ENCODE measurements at places on chromosomes 11 and 22.

GRCh38 chr11:128492461-128492860 lies 94.9 kb downstream of the ETS1 start:
- DNase-seq, result no peak

DNA sequence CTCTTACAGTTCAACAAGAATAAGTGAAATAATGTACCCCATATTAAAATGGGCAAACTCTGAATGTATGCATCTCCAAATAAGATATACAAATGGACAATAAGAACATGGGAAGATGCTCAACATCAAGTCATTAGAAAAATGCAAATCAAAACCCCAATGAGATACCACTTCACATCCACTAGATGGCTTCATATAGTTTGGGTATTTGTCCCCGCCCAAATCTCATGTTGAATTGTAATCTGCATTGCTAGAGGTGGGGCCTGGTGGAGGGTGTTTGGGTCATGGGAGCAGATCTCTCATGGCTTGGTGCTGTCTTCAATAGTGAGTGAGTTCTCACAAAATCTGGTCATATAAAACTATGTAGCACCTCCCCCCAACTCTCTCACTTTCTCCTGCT lies 5.7 kb downstream of the MPZL2 start:
- DNase-seq, result peak; percentile 39

GRCh38 chr11:27858866-27859265 lies 158.6 kb upstream of the BDNF start:
- no peak for DNase-seq

DNA sequence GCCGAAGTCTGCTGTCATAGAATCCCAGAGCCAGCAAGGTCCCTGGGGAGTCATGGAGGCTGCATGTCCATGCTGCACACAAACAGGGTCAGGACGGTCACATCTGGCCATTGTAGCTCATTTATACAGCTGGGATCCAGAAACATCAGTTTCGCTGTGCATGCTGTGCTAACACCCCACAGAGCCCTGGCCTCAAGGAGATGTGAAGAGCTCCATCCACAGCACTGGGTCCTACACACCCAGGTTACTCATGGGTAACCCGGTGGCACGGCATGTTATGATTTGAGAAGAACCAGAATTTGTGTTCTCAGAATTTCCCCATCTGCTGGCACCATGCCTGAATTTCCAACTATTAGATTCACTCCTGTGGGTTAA lies 146.3 kb upstream of the ARHGAP20 start:
- DNase-seq, result no peak

DNA sequence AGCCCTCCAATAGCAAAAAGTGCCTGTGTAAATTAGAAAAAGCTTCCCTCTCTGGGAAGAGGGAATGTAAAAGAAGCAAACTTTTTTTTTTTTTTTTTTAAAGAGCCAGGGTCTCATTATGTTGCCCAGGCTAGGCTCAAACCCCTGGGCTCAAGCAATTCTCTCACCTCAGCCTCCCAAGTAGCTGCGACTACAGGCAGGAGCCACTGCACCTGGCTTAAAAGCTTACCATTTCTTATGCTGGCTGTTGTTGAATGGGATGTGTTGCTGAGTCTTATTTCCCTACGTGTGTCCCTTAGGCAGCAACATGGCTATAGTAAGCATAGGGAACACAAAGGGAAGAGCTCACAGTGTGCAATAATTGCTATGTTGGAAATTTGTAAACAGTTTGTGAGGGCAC lies 225.5 kb upstream of the CCDC90B start:
- peak; percentile 37 for DNase-seq

DNA sequence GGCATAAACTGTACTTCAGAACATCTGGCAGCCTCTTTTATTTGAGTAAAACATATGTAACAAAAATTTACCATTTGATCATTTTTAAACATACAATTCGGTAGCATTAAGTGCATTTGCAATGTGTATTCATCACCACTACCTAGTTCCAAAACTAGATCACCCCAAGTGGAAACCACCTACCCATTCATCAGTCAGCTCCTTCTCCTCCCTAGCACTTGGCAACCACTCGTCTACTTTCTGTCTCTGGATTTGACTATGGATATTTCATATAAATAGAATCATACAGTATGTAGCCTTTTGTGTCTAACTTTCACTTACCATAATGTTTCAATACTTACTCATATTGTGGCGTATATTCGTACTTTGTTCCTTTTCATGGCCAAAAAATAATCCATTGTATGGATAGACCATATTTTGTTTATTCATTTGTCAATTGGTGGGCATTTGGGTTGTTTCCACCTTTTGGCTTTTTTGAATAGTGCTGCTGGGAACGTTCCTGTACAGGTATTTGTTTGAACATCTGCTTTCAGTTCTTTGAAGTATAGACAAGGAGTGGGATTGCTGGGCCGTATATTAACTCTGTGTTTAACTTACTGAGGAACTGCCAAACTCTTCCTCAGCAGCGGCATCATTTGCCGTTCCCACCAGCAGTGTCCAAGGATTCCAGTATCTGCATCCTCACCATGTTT lies 27.2 kb upstream of the ADORA2A start:
- no peak for DNase-seq

DNA sequence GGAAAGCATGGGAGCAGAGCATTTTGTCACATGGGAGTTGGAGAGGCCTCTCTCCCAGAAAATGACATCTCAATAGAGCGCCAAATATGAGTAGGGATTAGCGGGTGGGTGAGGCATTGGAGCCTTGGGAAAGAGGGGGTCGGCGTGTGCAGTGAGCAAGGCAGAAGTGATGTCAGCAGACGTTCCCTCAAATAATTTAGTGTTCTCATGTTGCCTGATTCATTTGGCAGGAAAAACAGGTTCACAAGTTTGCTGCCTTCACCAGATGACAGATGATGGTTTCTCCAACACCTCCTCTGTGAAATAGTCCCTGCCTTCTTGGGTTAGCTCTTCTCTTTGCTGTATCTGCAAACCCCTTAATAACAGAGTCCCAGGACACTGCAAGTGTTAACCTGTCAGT lies 118.5 kb upstream of the ARHGAP20 start:
- no peak for DNase-seq

GRCh38 chr11:13983081-13983751 lies 20.7 kb downstream of the SPON1 start:
- no peak for DNase-seq

DNA sequence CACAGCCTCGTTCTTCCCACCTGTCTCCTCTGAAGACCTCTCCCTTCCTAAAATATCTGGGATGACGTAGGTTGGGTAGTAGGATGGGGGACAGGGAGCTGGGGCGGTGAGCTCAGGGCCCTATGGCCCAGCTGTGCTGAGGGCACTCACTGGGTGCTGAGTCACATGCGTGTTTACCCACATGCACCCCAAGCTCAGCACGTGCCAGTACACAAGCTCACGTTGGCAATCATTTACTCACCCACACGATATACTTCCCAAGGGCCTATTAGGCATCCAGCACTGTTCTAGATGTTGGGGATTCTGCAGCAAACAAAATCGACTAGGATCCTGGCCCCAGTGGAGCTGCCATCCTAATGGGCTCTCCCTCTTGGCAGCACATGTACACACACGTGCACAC lies 28.7 kb downstream of the ARAP1 start:
- no peak for DNase-seq

DNA sequence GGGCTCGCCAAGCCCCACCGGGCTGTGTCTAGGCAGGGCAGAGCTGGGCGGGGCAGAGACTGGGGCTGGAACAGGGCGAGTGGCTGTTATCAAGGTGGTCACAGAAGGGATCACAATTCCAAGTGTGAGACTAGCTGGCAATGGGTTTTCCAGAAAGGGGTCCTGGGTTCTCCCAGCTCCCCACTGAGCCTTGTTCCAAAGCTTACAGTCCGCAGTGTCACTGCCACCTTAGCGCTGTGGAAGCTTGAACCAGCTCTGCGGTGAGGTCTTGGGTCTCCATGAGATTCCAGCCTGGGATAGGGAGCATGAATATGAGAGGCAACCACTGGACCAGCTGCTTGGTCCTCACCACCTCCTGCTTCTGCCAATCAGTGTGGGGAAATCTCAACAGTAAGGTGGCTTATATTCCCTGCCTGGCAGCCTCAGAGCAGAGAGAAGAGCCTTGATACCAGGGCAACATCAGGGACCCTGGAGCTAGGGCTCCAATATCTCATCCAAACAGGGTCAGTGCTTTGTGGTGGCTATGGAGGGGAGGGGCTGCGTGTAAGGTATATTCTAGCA lies 831 bp downstream of the CD44 start:
- DNase-seq, result no peak

DNA sequence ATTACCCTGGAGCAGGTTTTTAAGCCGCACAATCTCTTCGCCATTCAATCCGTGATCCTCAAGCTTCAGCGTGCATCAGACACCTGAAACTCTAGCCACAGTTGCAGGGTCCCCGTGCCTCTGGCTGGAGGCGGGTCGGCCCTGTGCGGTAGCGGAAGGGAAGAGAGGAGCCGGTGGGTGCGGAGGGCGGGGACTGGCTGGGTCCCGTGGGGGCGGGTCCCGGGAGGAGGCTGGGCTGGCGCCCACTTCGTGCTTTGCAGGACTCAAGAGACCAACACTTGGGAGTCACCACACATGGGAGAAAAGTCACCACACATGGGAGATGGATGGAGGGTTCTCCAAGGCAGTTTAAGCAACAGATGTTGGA lies 772 bp downstream of the C22orf15 start:
- peak; percentile 74 for DNase-seq

DNA sequence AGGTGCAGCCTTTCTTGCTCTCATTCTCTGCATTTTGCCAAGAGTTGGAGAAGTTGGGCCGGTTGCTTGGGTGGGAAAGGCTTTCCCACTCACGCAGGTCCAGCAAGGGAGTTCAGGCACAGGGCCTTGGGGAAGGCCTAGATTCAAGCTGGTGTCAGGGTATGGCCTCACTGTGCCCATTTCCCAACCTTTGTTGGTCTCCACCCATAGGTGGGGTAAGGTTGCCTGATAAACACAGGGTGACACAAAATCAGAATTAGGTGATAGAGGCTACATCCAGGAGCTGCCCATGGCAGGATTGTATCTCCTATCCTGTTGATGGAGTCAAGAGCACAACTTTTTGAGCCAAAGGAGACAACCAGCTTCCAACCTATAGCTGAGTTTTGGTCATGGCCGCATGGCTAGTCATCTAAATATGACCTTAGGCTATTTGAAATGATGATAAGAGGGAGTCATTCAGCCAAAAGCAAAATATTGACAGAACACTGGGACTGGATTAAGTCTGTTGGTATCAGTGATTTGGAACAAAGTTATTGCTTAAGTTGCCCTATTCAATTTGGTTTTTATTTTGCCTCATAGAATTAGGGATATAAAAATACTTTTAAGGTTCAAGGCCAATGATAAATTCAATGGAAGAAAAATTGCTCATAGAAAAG lies 20.9 kb downstream of the CAT start:
- no peak for DNase-seq

DNA sequence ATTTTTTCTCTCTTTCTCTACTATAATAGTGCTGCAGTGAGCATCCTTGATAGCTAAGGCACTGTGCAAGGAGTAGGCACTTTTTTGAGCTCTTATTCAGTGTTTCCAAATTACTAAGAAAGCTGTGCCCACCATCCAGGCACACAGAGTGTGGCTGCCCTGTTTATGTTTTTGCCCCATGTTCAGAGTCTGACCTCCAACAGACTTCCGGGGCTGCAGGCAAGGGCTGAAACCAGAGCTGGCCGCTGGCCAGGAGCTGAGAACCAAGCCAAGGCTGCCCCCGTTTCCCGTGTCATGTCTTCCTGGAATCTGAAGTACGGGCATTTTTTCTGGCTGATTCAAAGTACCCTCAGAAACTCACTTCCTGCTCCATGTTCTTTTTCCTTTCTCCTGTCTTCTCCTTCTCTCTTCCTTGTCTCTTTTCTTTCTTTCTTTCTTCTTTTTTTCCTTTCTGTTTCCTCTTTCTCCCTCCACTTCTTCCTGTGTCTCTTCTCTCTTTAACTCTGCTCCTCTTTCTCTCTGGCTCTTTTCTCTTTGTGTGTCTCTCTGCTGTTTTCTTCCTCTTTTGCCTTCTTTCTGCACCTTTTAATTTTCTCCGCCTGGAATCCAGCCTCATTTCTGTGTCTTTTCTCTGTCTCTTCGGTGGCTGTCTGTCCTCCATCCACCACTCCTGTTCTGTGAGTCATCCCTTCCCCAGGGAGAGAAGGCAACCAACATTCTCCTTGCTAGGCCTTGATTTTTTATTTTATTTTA lies 17.0 kb upstream of the KCTD14 start:
- DNase-seq, result peak; percentile 81

DNA sequence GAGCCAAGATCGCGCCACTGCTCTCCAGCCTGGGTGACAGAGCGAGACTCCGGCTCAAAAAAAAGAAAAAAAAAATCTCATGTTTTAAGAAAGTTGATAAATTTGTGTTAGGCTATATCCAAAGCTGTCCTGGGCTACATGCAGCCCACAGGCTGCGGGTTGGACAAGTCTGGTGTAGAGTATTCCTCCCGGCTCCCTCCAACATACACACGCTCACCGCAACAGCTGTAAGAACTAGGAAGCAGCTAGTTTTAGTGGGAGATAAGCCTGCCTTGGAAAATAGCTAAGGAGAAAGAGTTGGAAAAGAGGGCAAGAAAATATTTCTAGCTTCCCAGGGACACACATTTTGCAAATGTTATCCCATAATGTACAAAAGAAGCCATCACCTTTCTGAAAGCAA lies 46.6 kb downstream of the CELF1 start:
- no peak for DNase-seq

GRCh38 chr11:122190768-122191167 lies 74.8 kb upstream of the BLID start:
- DNase-seq, result no peak

GRCh38 chr11:58938398-58938797 lies 890 bp upstream of the GLYATL1 start:
- no peak for DNase-seq

- DNase-seq, result no peak
These were observed 4.6 kb downstream of the ATF4 start for GRCh38 chr22:39524753-39525657.

DNA sequence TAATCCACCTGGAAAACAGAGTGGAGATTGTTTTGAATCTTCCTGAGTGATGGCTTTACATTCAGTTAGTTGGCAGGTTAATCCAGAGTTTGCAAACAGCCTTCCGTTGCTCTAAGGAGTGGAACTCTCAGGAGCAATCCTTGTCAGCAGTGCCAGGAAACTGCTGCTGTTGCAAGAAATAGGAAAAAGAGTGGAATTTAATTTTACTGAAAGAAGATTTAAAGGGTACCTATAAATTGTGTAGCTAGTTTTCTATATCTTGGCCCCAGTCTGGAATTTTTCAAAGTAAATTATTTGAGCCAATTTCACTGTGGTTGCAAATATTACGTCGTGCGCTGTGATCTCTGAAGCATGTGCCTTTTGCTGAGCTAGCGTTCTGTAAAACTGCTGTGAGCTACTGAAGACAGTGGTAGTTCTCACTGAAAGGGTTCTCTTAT lies 55.5 kb upstream of the SLC5A12 start:
- DNase-seq, result no peak

- DNase-seq, result no peak
These were observed 17.5 kb downstream of the PPP6R2 start for GRCh38 chr22:50360578-50360977.
